Vagina (tissue), 2 donors: ENCODE measurements at places on chromosomes 4 and X. TPM values are rescaled to one million over a fixed set of nuclear protein-coding genes. Genes with fewer than 3 reads are reported as not detected.

GRCh38 chr4:45294464-45294863 lies 568.1 kb upstream of the GNPDA2 start:
- H3K27ac ChIP-seq = no peak overlapping the region
- H3K4me3 ChIP-seq = no peak overlapping the region
- DNase-seq = no peak
- no peaks in the 10 kb centered on the region for H3K36me3 ChIP-seq
- H3K4me1 ChIP-seq = no peaks in the 10 kb centered on the region

GRCh38 chr4:120293341-120293740 lies 226.7 kb upstream of the MAD2L1 start:
- no peak overlapping the region for H3K27ac ChIP-seq
- no peak for DNase-seq
- no peaks in the 10 kb centered on the region for H3K36me3 ChIP-seq
- no peaks in the 10 kb centered on the region for H3K27me3 ChIP-seq
- H3K4me3 ChIP-seq = no peak overlapping the region

DNA sequence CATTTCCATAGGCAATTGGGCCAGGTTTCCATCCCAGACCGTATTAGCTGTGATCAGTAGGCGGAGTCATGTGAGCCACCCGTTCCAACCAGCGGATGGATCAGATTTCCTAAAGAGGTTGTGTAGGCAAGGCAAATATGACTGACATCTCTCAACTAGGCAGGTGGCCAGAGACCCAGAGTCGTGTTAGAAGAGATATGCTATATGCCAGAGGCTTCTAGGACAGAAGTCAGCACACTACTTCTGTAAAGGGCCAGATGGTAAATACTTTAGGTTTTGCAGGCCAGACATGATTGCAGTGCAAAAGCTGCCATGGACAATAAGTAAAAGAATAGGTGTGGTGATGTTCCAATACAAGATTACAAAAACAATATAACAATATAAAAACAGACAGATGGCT lies 788.4 kb downstream of the RPA4 start:
- H3K36me3 ChIP-seq = no peaks in the 10 kb centered on the region
- no peaks in the 10 kb centered on the region for H3K4me1 ChIP-seq
- no peak overlapping the region for H3K27ac ChIP-seq
- H3K27me3 ChIP-seq = no peaks in the 10 kb centered on the region

ADGRL3 gene
- 16.9 TPM for total RNA-seq

PABPC4L gene
- 3.7 TPM for total RNA-seq
